Right kidney (tissue), 9 donors: ENCODE measurements at places on chromosomes 4 and X.

- DNase-seq: no peak
These were observed 19.7 kb downstream of the GPRIN3 start for GRCh38 chr4:89287945-89288344.

DNA sequence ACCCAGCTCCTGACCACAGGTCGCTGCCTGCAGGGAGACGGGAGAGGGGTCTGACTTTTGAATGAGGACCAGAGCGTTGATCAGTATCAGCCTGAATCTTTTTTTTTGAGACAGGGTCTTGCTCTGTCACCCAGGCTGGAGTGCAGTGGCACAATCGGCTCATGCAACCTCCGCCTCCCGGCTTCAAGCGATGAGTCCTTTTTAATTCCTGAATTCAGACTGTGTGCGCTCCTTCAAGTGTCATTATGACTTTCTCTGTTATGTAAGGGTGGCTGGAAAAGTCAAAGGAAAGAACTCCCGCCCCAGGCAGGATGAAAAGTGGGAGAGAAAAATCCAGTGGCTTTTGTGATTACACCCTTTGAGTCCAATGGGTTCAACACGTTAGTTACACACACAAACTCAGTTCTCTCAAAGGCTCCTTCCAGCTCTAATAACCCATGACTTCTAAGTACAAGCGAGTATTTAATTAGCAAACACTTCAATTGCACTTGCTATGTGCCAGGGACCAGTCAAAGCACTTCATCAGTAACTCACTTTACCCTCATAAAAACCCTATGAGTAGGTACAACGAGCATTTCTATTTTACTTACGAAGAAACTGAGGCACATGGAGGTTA, 44.4 kb downstream of the PDHA1 start:
- DNase-seq: no peak

- DNase-seq: no peak
These were observed 99.9 kb downstream of the DCLK2 start for GRCh38 chr4:150178161-150178560.

DNA sequence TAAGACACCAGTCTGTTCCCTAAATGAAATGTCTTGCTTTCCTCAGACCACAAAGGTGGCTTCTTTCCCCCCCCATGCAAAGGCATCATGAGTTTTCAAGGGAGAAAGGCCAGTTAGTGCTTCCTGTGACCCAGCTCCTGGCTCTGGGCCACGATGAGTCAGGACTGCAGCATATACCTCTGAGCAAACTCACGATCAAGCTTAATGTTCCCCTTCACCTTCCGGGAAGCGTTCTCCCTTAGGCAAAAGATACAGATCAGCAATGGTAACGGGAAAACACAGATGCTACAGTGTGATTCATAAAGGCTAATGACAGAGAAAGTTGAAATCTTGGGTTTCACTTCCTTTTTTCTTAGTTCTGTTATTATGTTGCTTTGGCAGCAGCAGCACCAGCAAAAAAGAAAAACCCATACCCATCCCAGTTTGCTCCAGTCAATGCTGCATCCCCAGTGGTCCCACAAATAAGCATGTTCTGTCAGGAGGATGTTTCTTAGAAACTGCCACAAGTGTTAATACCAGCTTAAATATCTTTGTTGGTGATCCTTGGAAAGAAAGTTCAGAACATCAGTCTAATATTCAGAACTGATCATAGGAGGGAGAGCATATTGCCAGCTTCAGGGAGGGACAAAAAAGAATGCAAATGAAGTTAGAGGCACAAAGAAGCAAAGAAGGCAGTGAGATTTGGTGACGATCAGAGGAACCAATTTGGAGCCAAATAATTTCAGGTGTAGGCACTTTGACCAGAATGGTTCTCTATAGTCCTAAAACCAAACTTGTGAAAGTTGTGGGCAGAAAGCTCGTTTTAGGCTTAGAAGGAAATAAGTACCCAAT, 41.2 kb downstream of the LONRF3 start:
- no peak for DNase-seq

DNA sequence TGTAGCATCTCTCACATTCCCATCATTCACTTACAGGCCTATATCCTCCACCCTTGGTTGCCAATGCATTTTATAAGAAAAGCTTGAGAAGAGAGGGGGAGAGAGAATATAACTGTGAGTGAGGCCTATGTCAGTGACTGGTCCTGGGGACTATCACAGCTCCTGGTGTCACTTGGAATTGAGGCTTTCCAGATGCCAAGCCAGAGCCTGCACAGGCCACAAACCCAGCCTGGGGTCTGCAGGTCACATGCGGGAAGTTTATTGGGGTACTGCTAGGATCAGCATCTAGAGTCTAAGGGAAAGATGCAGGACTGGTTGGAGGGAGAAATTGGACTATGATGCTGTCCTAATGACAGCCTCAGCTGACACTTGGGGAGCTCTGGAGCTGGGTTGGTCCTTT, 47.6 kb downstream of the RTL5 start:
- DNase-seq: no peak

GRCh38 chr4:117700111-117700892, 334.0 kb upstream of the NDST3 start:
- no peak for DNase-seq

DNA sequence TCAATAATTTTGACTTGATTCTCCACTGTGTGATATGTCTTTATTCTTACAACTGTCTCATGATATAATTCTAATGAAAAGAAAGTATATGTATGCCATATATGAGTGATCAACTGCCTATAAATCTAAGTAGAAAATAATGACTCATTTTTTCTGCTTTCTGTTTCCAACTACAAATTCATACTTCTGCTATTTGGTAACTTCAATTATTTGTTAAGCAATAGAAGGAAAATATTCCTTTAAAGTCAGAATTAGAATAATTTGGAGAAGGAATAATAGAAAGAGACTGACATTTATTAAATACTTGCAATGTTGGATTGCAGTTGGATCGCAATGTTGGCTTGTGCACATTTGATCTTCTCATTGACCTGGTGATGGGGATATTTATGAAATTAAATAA, 204.2 kb upstream of the PACRGL start:
- no peak for DNase-seq

DNA sequence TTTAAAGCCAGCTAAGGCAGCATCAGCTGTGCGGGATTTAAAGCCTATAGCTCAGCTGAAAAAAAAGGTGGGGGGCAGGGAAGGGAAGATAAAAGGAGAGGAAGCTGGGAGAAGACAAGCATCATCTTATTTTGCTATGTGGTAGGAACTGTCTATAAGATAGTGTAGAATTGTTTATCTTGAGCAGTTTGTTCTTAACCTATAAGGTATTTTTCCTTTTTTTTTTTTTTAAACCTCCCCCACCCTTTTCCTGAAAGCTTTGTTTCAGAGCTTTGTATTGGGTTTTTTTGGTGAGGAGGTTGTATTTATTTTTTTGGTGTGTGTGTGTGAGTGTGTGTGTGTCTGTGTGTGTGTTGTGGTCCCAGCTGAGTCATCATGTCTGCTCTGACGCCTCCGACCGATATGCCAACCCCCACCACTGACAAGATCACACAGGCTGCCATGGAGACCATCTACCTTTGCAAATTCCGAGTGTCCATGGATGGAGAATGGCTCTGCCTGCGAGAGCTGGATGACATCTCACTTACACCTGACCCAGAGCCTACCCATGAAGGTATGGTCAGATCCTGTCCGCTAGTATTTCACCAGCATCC, 531 bp downstream of the RUFY3 start:
- no peak for DNase-seq

- no peak for DNase-seq
These were observed 2.4 kb downstream of the WDR44 start for GRCh38 chrX:118348186-118348810.

- no peak for DNase-seq
These were observed 24.5 kb upstream of the VEGFC start for GRCh38 chr4:176817204-176817603.

- no peak for DNase-seq
These were observed 28.1 kb upstream of the ANOS1 start for GRCh38 chrX:8760021-8760420.

GRCh38 chr4:38547052-38547451, 116.9 kb upstream of the KLF3 start:
- DNase-seq: no peak

DNA sequence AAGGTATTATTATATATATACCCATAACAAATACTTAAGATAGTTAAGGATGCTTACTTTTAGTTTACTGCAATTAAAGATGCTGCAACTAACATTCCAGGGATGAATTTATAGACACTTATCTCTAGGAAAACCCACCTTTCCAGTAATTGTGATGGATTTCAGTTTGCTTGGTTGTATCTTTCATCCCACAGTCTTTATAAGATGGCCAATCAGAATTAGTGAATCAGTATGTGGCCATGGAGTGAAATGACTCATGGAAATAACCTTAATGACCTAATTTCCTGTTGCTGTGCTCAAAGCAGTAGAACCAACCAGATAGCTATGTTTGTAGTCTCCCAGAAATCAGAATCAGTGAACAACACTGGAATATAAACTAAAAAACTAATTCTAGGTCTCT, 26.4 kb downstream of the MOSPD2 start:
- DNase-seq: no peak
